ENCODE measurements at places on chromosomes 2 and 18.

DNA sequence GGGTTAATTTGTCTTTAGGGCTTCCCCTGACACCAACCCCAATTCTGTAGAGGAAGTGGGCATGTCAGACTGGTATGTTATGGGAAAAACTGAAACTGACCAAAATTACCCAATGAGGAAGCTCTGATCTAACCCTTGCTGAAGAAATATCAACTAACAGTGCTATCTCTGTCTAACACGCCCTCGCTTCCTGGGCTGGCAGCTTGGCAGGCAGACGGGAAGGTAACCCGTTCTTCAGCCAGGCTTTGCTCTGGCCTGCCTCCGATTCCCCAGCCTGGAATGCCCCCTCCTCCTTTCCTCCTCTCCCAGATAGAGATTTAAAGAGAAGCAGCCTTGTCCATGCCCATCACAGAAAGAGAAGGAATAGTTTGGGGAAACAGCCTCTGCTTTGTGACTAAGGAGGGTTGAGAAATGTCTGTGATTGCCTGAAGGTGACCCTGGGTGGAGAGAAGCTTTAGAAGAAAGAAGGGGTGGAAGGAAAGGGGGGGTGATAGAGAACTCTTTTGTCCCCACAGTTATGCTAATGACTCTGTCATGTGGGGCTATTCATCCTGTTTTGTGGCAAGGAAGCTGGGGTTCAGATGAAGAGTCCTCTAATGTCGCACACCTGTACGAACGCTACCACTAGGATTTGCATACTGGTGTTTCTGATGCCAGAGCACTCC lies 15.4 kb downstream of the HK2 start:
- DNase-seq = no peak

DNA sequence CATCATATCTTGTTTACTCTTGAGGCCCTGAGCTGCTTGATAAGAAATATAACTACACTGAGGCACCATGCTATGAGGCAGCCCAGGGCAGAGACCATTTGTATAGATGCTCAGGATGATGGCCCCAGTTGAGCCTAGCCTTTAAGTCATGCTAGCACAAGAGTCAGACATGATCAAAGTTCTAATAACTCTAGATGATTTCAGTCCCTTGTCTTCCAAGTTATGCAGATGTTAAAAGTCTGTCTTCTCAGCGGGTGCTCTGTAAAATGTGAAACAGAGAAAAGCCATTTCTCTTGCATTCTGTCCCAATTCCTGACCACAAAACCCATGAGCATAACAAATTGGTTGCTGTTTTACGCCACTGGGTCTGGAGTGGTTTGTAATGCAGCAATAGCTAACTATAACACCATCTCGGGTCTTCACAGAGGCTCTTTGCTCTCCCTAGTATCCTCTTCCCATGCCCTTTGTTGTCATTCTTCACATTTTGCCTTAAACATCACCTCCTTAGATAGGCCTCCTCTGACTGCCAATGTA lies 49.6 kb downstream of the NXPH2 start:
- no peak for DNase-seq

GRCh38 chr2:120992791-120993555 lies 257.3 kb downstream of the GLI2 start:
- no peak for DNase-seq

DNA sequence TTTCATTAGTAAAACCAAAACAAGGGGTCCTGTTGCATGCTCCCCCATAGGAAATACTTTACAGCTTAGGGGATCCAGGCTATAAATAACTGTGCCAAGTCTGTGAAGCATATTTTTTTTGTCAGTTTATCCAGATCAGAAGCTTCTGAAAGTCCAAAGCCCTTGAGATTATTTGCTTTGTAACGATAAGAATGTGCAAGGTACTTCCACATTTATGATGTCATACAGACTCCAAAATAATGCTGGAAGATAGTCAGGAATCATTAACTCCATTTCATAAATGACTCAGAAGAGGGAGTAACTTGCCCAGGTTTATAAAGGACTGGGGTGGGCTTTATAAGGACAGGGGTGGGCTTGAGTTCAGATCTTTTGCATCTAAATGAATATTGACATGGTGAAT lies 29.3 kb downstream of the RDH14 start:
- no peak for DNase-seq

- no peak for DNase-seq
These were observed 137.0 kb upstream of the BOD1L2 start for GRCh38 chr18:57009844-57010243.

- no peak for DNase-seq
These were observed 133.7 kb downstream of the COL6A3 start for GRCh38 chr2:237280229-237280628.

DNA sequence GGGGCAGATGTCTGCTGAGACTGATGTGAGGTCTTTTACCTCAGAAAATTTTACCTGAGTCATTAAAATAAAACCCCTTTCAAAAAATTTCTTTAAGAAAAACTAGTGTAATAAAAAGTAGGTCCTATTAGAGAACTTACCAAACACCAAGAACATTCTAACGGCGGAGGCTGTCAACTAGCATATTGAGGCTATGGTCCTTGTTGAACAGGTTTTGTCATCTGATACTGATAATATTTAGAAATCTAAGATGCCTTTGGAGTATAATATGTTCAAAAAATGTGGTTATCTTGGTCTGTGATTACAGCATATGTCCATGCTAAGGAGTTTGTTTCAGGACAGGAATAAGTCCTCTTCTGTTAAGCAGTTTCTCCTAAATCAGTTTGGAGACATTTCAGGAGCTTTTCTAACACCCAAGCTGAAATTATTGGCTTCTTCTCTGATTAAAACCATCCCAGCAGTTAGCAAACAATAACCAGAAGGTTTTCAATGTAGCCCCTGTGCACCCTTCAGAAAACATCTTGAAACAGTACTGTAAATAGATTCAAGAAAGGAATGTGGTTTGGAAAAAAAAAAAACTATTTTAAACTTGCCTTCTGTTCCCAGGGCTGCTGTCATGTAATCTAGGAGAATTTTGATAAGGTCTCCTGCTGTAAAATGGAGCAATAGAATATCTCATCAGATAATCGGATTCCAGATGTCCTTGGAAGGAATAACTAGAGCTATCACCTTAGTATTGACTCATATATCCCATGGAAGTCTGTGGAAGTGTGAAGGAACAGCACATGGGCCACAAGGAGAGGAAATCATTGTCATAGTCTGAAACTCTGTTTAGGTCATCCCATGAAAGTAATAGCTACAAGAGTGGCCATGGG lies 58.7 kb upstream of the B3GNT2 start:
- no peak for DNase-seq

DNA sequence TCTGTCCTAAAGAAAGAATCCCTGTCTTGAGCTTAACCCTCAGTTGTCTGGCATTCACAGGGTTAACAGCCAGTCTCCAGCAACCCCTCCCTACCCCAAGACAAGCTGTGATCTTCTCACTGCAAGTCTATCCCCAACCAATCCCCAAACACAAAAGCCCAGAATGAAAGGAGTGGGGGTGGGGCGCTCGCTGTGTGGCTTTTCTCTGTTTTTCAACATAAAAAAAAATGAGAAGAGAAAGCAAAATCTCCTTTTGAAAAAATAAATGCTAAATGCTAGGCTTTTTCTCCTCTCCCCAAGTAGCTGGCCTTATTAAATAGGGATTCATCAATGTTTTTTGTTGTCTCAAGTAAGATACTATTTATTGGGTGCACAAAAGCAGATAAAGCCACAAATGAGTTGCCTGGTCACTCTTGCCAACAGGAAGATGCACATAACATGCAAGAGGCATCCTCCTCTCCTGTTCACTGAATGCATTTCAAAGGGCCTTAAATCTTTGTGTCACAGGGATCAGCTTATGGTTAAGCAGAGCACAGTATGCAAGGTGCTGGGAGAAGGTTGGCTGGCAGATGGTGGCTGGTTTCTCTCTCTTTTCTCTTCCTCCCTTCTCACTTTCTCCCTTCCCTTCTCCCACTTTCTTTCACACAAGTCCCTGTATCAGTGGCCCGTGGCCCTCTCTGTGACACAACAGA lies 225.6 kb downstream of the CMPK2 start:
- no peak for DNase-seq

DNA sequence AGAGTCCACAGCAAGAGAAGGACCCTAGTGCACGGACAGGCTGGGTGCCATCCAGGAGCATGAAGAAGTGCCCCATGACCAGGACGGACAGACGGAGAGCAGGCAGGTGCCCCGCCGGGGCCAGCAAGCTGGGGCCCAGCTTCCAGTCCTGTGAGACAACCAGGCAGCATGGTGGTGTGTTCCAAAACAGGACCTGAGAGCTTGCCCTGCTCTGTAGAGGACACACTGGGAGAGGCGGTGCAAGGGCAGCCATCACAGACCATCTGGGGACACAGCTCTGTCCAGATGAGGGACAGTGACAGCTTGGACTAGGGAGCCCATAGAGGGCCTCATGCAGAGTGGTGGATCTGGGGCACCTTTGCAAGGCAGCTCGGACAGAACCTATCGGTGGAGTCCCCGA lies 279.8 kb downstream of the EIPR1 start:
- no peak for DNase-seq

DNA sequence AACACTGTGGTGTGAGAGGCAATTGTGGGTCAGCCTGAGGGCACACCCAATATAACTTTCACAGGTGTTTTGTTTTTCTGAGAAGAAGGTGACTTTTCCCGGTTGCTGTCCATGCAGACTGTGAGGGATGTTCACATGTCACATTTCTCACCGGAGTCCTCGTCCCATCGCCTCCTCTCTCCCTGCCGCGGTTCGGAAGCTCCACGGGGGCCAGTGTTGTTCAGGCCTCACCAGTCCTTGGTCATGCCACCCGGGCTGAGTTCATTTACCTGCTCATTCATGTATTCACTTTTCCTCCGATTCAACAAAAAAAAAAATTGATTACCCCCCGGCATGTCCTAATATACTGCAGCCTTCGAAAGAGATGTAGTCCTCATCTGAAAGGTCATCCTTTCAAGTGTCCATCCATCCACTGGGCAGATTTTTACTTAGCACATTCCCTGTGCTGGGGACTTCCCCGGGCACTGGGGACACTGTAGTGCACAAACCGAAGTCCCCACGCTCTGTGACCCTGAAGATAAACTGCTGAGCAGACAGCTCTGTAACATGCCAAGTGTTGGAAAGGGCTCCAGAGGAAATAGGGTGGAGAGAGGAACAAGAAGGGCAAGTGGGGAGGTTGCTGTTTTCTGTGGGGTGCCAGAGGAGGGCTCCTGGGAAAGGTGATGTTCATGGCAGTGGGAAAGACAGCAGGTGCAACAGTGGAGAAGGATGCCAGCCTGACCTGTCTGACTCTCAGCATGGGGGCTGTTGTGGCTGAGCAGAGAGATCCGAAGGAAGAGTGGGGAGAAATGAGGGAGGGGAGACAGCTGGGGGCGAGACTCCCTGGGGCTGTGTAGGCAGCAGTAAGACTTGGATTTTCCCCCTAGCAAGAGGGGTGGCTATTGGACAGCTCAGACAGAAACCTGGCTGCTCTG lies 22.4 kb downstream of the LRRFIP1 start:
- no peak for DNase-seq

- DNase-seq = no peak
These were observed 152.5 kb downstream of the NRP2 start for GRCh38 chr2:205834796-205835195.

GRCh38 chr2:205708231-205708631 lies 25.9 kb downstream of the NRP2 start:
- DNase-seq = no peak

DNA sequence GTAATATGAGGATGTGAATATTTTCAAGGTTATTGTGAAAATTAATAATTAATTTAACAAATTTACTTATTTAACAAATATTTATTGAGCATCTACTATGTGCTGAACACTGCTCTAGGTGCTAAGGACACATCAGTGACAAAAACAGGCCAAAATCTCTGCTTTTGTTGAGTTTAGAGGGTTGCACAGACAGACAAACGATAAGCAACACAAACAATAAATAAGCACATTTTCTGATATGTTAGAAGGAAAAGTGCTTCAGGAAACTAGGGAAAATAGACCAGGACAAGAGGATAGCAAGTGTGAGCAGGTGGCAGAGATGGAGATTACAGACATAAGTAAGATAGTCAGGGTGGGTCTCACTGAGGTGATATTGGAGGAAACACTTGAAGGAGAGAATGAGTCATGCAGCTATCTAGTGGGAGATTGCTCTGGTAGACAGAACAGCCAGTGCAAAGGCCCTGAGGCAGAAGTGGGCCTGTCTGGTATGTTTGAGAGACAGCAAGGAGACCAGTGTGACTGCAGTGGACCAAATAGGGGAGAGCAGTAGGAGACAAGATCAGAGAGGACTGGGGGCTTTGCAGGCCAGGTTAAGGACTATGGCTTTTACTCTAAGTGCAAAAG lies 38.3 kb downstream of the SFXN5 start:
- no peak for DNase-seq

DNA sequence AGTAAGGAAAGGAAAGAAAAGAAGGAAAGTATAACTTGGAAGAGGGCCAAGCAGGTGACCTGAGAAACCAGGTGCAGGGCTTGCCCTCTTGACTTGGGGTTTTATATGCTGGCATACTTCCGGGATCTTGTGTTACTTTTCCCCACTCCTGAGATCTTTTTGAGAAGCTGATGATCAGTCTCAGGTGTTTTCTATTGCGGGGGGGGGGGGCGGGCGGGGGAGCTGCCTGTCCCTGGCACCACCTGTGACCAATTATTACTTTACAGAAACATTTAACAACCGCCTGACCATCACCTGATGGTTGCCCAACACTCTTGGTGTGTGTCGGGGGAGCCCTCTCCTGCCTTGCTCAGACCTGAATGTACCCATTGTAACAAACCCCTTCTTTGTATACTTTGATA lies 6.9 kb upstream of the CASP10 start:
- DNase-seq = no peak

- peak; percentile 53 for DNase-seq
These were observed 82.8 kb downstream of the SLC25A12 start for GRCh38 chr2:171811245-171811628.

DNA sequence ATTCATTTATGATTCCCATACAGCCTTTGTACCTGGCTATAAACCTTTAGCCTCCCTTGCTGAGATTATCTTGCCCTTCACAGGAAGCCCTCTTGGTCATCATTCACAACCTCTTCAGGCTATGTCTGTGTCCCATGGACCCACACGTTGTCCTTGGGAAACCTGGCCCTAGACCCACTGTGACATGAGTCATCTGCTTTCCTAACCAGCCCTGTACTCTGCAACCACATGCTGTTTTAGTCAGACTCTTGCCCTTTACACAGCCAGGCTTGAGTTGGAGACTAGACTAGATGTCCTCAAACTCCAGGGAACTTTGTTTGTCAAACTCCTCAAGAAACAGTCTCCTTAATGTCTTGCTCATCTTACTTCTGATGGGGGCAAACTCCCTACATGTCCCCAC lies 229.3 kb upstream of the ZSWIM2 start:
- no peak for DNase-seq

DNA sequence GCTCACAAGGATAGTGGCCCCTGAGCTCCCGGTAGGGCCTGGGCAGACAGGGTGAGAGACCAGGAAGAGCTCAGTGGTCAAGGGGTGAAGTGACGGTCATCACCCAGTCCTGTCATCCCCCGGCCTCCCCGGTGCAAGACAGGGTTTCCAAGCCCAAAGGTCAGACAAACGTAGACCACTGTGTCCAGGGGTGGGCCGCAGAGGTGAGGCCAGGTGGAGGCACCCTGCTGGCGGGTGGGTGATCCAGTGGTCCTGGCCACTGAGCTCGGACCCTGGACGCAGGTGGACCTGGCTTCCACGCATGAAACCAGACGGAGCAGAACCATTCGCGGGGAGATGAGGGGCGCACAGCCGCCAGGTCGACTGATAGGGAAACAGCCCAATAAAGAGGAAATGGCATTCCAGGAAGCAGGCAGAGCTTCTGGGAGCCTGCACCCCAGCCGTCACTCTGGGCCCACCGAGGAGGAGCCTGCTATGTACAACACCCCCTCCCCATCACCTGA lies 14.4 kb upstream of the SNED1 start:
- no peak for DNase-seq

All from cerebellar cortex (tissue), 1 donor.